ENCODE measurements at places on chromosomes 7 and 10.

DNA sequence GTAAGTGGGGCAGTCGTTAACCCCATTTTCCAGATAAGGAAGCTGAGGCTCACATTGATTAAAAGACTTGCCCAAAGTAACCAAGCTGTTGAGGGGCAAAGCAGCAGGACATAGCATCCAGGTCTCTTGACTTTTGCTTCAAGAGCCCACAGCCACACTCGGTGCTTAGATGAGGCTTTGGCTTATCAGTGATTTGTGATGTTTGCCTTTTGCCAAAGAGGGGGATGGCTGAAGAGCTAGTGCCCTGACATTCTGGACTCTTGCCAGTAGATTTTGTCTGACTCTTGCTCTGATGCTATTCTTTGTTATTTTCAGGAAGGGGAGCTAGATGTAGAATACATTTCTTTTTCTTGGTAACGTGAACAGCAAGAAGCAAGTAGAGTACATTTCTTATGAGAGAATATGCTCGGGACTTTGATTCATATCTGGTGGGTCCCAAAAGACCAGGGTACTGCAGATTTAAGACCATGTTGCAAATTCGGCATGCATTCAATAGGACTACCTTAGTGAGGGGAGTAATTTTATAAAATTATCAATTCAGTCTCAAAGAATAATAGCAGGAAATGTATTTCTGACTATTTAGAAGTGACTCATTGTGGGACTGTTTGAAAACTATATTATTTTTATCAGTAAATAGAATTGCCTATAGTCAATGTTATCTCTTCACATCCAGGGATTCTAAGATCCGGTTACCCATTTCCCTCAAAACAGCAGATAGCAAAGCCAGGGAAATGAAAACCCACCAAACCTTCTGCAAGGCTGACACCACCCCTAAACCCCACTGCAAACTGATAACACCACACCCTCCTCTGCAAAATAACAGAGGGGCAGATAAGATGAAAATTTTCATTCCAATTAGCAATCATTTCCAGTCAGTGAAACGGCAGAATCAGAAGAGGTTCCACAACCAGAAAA, 180.0 kb upstream of the BMPER start:
- DNase-seq, result no peak

GRCh38 chr7:132557489-132558044, 18.7 kb downstream of the PLXNA4 start:
- no peak for DNase-seq

GRCh38 chr10:16626697-16627096, 105.0 kb upstream of the C1QL3 start:
- no peak for DNase-seq

DNA sequence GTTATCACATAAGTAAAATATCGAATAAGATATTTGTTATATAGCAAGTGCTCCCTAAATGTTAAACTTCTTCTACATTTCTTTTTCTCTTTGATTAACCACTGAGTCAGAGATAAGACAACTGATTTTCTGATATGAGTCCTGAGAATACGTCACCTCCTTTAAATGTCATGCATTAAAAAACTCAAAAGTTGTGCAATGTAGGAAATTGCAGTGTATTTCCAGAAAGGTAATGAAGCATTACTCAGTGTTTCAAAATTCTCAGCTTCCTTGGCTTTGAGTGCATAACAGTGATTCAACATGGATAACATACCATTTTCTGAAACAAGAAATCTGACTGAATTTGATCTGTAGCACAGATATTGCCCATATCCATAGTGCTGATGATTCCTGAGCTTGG, 155.8 kb downstream of the BMPER start:
- DNase-seq, result no peak

DNA sequence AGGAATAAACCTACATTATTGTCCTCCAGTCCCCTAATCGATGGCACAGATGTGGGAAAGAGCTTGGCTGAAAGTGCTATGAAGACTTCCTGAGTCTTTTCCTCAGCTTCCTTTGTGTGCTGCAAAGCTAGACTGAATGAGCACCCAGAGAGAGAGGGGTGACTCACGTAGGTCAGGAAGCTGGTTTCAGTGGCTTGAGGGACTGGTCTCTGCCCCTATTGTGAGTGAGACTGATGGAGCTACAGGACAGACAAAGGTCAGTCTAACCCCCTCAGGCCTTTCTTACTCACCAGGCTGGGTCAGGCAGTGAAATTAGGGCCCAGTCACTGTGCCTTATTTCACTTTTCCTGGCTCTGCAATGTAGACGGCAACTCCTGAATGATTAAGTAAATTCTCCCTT, 171.1 kb upstream of the GRB10 start:
- DNase-seq, result no peak

DNA sequence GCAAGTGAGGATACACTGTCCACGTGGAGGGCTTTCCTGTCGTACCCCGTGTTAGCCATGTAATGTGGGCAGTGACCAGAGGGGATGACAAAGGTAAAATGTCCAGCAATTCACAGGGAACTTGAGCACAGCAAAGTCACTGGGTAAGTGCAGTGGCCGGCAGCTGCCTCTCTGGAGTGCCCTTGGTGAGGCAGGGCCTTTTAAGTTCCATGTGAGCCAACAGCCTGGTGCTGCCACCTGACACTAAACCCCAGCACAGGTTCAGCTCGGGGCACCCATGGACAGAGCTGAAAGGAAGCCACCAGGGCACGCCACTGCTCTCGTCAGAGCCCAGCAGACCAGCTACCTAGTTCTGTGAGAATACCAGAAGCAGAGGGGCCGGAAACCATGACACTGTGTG, 168.3 kb downstream of the PRKAG2 start:
- no peak for DNase-seq

GRCh38 chr7:55120501-55121198, 101.8 kb downstream of the EGFR start:
- no peak for DNase-seq

DNA sequence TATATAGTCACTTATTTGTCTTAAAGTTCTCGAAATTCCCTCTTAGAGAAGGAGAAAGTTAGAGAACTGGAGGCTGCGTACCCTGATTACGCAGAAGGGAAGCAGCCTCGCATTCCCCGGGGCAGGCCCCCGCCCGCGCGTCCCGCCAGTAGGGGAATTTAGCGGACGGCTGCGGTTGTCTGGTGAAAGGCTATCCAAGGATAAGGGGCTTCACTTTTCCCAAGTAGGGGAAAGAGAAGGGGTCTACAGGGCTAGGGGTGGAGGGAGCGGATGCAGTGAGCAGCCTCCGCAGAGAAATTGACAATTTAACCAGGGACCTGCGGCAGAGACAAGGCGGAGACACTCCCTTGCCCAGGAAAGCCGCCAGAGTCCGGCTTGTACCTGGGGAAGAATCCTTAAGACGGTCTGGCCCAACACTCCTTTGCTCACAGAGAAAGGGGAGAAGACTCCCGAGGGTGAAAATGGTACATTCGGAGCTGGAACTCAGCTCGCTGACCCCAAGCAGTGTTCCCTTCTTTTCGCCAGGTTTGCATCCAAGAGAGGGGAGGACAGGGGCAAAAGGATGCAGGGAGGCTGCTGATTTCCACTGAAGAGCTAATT, 994 bp upstream of the MAGI2 start:
- DNase-seq, result no peak

GRCh38 chr7:140478246-140479061, 851 bp downstream of the MKRN1 start:
- peak; percentile 54 for DNase-seq

GRCh38 chr10:64206409-64206808, 685.2 kb downstream of the REEP3 start:
- no peak for DNase-seq

DNA sequence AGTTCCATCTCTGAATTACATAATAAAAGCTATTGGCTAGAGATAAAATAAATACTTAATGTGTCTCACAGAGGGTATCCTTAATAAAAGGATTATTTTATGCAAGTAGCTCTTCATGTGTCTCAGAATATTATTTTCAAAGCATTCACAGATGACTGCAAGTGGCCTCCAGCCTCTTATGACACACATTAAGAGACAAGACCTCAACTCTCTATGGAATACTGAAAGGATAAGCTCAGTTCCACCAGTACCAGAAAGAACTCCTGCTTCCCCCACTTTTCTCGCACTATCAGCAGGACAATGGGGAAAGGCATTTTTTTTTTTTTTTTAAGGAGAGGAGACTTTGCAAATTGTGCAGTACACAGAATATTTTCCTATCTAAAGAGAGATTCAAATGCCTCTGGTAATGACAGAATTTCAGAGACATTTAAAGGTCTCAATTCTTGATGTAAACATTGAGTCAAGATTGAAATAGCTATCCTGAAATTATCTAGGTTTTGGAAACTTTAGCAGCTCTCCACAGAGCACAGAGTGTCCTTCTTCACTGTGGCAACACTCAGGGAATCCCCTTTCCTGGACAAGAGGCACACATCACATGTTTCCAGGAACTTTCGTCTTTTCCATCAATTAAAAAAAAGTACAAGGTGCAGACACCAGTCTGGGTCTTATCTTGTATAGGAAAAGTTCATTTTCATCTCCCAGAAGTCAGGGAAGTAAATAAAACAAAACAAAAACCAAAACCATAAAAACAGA, 122.0 kb upstream of the ANK3 start:
- DNase-seq, result no peak

- no peak for DNase-seq
Observed at GRCh38 chr7:128358233-128358632, 3.3 kb downstream of the PRRT4 start.

DNA sequence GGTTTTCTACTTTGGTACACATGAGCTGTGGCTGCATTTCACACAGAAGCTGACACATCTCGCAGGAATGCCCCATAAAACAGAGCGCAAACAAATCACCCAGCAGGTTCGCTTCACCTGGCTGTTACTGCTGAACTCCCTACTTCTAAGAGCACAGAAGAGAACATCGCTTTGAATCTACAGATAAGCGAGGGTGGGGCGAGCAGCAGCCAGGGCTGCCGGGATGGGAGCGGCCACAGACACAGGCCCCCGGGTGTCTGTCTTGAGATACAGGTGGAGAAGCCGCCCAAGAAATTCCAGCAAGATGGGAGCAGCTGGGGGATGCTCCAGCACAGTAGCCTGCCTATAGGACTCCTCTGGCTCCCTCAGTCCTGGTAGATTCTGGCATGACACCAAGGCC, 27.4 kb downstream of the OGDHL start:
- DNase-seq, result no peak

DNA sequence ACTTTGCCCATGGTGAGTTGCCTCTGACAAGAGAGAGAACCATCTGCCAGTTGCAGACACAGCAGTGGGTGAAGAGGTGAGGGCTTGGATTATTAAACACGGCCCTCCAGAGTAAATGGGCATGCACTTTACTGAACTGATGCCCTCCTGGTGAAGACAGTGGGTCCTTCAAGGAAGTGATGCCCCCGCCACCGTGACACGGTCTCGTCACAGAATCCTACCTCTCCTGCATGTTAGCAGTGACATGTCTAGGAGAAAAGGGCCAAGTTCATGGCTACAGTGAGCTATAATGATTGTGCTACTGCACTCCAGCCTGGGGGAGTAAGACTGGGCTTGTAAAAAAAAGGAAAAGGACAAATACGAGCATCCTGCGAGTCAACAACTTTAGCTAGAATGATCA, 2.4 kb downstream of the BNIP3 start:
- no peak for DNase-seq

DNA sequence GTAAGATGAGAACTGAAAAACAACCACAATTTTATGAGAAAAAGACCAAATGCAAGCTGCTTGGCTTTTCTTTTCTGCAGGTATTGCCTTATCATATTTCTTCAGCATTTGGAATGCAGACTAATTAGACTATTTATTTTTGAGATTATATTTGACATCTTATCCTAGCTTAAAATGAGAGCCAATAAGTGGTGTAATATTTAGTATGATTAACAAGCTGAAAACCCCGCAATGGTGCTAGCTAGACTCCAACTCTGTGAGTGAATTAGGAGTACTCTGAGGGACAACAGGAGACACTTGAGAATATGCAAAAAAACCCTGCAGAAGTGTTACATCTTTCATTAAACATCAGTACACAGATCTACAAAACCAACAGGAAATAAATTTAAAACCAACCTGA, 180.3 kb upstream of the MEOX2 start:
- DNase-seq, result no peak

DNA sequence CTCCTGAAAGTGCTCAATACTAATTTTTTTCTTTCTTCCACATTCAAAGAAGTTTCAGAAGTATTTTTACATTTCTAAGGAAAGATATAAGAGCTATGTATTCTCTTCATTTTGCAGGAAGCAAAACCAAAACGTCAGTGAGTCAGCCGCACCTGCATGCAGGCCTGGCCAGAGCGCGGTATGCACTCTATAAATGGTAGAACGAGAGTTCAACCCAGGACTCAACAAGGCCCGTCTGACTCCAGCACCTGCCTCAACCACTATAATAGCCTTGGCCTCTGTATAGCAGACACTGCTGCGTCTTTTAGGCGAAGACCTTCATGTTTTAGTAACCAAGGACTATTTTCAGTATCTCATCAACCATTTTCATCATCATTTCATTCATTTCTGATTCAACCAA, 113.2 kb downstream of the KMT2E start:
- no peak for DNase-seq
